ENCODE measurements at places on chromosomes 5 and 9. TPM values are rescaled to one million over a fixed set of nuclear protein-coding genes. Genes with fewer than 3 reads are reported as not detected.

DNA sequence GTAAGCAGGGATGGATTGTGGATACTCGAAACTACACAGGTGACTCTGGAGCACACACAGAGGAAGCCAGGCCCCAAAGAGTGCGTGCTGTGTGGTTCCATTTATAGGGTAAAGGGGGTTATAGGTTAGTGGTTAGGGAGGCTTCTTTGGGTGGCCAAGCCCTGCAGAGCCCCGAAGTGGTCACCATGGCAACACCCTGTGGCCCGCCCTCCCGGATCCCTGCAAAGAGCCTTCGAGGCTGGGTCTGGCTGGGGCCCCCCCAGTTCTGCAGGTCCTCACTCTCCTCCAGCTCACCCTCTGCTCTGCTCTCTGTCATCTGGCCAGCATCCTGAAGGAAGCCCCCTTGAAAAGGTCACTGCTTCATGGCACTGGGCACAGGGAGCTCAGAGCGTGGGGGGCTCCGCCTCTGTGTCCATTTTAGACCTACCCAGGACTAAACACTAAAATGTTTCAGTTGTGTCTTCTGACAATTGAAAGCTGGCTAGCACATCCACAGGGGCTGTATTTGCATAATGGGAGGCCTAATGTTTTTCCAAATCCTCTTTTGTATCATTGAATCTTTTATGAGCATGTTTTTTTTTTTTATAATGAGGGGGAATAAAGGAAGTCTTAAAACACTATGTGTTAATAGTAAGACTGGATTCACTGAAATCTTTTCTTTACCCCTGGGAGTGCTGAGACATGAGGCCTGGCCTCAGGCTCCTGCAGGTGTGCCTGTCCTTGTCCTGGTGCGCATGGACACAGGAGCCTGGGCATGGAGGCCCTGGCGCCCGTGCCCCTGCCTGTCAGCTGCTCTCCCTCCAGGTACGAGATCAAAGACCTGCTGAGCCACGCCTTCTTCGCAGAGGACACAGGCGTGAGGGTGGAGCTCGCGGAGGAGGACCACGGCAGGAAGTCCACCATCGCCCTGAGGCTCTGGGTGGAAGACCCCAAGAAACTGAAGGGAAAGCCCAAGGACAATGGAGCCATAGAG lies 55.3 kb downstream of the WNK2 start:
- no peak overlapping the region for H3K4me3 ChIP-seq
- H3K4me1 ChIP-seq, result no peaks in the 10 kb centered on the region
- peaks cover 94% of the 10 kb centered on the region for H3K36me3 ChIP-seq
- no peak overlapping the region for H3K27ac ChIP-seq

DNA sequence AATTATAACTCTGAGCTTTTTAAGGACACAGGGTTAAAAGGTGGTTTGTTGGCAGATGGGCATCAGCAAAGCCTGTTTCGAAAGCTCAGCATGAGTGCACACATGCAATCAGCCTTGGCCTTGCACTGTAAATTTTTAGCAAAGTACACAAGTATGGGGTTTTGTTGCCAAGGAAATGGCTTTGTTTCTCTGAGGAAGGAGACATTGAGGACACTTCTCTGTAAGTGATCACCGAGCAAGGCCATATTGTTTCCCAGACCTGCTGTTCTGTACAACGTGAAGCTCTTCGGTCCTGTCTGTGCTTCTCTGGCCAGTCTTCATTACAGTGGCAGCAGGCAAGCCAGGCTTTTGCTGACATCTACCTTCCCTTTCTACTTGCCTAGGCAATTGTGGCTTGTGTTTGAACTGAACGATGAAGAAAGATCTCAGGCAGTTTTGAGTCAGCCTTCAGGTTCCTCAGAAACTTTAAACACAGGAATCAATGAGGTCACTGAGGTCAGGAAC lies 27.9 kb upstream of the GLRX start:
- H3K36me3 ChIP-seq, result no peaks in the 10 kb centered on the region
- no peak for DNase-seq
- no peak overlapping the region for H3K27ac ChIP-seq

DNA sequence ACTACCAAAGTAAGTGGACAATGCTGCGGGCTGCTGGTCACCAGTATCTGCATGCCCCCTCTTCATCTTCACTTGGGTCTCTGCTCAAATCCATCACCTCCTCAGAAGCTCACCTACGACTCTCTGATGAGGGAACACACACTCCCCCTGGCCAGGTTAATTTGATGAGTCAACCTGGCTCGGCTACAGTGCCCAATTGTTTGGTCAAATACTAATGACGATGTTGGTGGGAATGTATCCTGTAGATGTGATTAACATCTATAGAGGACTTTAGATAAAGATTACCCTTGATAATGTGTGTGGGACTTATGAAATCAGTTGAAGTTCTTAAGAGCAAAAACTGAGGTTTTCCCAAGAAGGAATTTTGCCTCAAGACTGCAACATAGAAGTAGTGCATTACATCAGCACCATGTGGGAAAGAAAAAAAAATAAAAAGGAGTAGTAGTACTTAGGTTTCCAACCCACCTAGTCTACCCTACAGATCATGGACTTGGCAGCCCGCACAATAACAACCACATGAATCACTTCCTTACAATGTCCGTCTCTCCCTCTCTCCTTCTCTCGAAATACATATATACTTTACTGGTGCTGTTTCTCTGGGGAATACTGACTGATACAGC lies 467.3 kb downstream of the DNAH5 start:
- H3K4me3 ChIP-seq, result no peak overlapping the region
- no peak for DNase-seq
- H3K27ac ChIP-seq, result no peak overlapping the region
- H3K36me3 ChIP-seq, result no peaks in the 10 kb centered on the region
- no peaks in the 10 kb centered on the region for H3K4me1 ChIP-seq

GRCh38 chr9:135414293-135414692 lies 65.3 kb upstream of the PPP1R26 start:
- no peaks in the 10 kb centered on the region for H3K36me3 ChIP-seq
- H3K4me1 ChIP-seq, result no peaks in the 10 kb centered on the region
- DNase-seq, result no peak
- H3K4me3 ChIP-seq, result no peak overlapping the region

DNA sequence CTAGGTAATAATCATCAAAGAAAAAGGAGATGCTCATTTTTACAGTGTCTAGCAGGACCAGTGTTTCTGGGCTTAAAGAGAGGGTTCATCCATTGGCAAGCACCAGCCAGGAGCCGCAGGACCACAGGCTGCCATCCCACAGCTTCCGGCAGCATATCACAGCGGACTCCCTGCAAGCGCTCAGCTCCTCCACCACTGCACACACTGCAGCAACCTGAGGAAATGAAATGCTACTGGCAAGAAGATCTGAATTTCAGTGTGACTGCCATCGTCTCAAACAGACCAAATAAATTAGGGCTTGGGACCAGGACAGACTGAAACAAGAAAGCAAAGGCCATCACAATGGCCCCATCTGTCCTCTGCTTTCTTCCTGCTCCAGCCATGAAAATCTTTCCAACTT lies 114.2 kb downstream of the TTC39B start:
- no peaks in the 10 kb centered on the region for H3K27me3 ChIP-seq
- no peak overlapping the region for H3K27ac ChIP-seq
- no peaks in the 10 kb centered on the region for H3K4me1 ChIP-seq
- no peak overlapping the region for H3K4me3 ChIP-seq

- peaks cover 9% of the 10 kb centered on the region for H3K36me3 ChIP-seq
- H3K4me1 ChIP-seq, result peaks cover 2% of the 10 kb centered on the region
- DNase-seq, result no peak
- H3K27me3 ChIP-seq, result no peaks in the 10 kb centered on the region
These were observed 811 bp upstream of the LRRTM2 start for GRCh38 chr5:138875946-138876345.

- H3K4me3 ChIP-seq, result no peak overlapping the region
- H3K4me1 ChIP-seq, result no peaks in the 10 kb centered on the region
- H3K36me3 ChIP-seq, result no peaks in the 10 kb centered on the region
- DNase-seq, result no peak
- H3K27ac ChIP-seq, result no peak overlapping the region
These were observed 31.0 kb upstream of the ANKRD34B start for GRCh38 chr5:80600943-80601693.

DNA sequence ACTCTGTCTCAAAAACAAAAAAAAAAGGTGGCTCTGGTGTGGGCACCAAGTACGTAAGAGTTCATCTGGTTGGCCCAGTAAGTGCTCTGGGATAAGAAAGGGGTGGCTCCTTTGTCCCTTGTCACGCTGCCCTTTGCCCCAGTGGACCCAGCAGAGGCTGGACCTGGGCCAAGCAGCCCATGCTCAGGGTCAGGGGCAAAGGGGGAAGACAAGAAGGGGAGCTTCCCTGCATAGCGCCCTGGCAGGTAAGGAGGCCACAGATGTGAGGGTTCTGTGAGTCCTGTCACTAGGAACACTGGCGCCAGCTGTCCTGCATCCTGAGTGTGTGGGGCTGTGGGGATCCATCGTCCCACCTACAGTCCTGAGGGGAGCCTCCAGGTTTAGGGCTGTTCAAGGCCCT lies 65.3 kb downstream of the GADD45G start:
- DNase-seq, result peak; percentile 71
- no peak overlapping the region for H3K4me3 ChIP-seq
- no peak overlapping the region for H3K27ac ChIP-seq
- H3K4me1 ChIP-seq, result no peaks in the 10 kb centered on the region
- H3K27me3 ChIP-seq, result no peaks in the 10 kb centered on the region
- no peaks in the 10 kb centered on the region for H3K36me3 ChIP-seq

GRCh38 chr9:70407081-70407503 lies 7.4 kb downstream of the KLF9 start:
- no peaks in the 10 kb centered on the region for H3K36me3 ChIP-seq
- peaks cover 38% of the 10 kb centered on the region for H3K4me1 ChIP-seq
- no peaks in the 10 kb centered on the region for H3K27me3 ChIP-seq

- H3K4me1 ChIP-seq, result no peaks in the 10 kb centered on the region
- no peak for DNase-seq
- H3K27ac ChIP-seq, result no peak overlapping the region
- H3K27me3 ChIP-seq, result no peaks in the 10 kb centered on the region
- H3K4me3 ChIP-seq, result no peak overlapping the region
These were observed 138.0 kb downstream of the PIK3R1 start for GRCh38 chr5:68353605-68354004.

GRCh38 chr5:151075698-151076331 lies 5.0 kb downstream of the TNIP1 start:
- peak; percentile 79 for DNase-seq
- peak overlapping the region; percentile 89 for H3K27ac ChIP-seq
- peaks cover 43% of the 10 kb centered on the region for H3K36me3 ChIP-seq
- H3K4me3 ChIP-seq, result no peak overlapping the region
- no peaks in the 10 kb centered on the region for H3K27me3 ChIP-seq

- no peak overlapping the region for H3K4me3 ChIP-seq
- H3K27me3 ChIP-seq, result no peaks in the 10 kb centered on the region
- no peaks in the 10 kb centered on the region for H3K4me1 ChIP-seq
- H3K27ac ChIP-seq, result no peak overlapping the region
- H3K36me3 ChIP-seq, result no peaks in the 10 kb centered on the region
These were observed 93.3 kb downstream of the SVEP1 start for GRCh38 chr9:110486218-110486617.

- DNase-seq, result no peak
- no peaks in the 10 kb centered on the region for H3K27me3 ChIP-seq
These were observed 252.7 kb upstream of the GRIA1 start for GRCh38 chr5:153237671-153238332.

- H3K4me3 ChIP-seq, result no peak overlapping the region
- H3K27ac ChIP-seq, result no peak overlapping the region
- no peaks in the 10 kb centered on the region for H3K4me1 ChIP-seq
- no peaks in the 10 kb centered on the region for H3K36me3 ChIP-seq
These were observed 86.6 kb downstream of the APBA1 start for GRCh38 chr9:69585571-69585970.

- no peak overlapping the region for H3K27ac ChIP-seq
- H3K27me3 ChIP-seq, result no peaks in the 10 kb centered on the region
- H3K36me3 ChIP-seq, result no peaks in the 10 kb centered on the region
- H3K4me1 ChIP-seq, result no peaks in the 10 kb centered on the region
These were observed 22.3 kb downstream of the FABP6 start for GRCh38 chr5:160251406-160252155.

DNA sequence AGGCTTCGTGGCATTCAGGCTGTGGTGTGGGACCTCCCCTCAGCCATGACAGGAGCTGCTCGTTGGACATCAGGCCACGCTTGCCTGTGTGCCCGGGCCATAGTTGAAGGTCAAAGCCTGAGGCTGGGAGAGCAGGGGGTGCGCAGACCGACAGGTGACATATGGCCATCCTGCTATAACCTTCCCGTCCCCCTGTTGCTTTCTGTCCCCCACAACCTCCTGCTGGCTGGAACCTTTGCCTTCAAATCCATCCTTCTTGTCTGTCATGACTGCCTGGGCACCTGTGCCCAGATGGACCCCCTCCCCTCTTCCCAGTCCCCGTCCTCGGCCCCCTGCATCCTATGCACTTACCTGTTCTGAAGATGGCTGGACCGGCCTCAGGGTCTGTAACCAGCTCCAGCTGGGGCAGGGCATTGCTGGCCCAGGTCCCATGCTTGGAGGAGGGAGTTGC lies 83.2 kb downstream of the WNK2 start:
- H3K36me3 ChIP-seq, result peaks cover 4% of the 10 kb centered on the region
- H3K27ac ChIP-seq, result no peak overlapping the region
- DNase-seq, result no peak
- H3K27me3 ChIP-seq, result no peaks in the 10 kb centered on the region
- peaks cover 2% of the 10 kb centered on the region for H3K4me1 ChIP-seq

GRCh38 chr9:73154722-73155121 lies 3.1 kb downstream of the ANXA1 start:
- no peaks in the 10 kb centered on the region for H3K27me3 ChIP-seq
- no peaks in the 10 kb centered on the region for H3K4me1 ChIP-seq
- DNase-seq, result no peak

DNA sequence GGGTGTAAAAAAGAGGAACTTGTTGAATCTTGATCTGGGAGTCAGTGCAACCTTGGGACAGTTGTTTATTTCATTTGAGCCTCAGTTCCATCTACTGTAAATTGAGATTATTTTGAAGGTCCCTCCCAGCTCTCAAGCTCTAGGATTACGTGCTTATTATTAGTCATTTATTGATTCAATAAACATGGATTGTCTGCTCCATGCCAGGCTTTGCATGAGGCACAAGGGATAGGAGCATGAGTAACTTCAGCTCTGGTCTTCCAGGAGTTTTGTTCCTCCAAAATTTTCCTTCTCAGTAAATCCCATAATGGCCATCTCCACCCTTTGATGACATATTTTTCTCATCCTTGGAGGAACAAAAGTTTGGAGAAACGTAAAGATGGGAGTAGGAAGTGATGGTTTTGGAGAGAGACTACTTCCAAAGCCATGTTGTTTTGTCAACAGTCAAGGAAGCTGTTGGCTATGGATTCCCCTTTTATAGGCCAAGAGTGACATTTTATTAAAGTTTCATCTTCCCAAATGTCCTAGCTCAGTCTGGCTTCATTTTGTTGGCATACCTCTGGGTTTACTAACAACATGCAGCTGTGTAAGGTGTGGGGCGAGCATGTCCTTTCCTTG lies 244.6 kb downstream of the DMRT2 start:
- no peaks in the 10 kb centered on the region for H3K4me1 ChIP-seq
- no peaks in the 10 kb centered on the region for H3K36me3 ChIP-seq
- no peak overlapping the region for H3K27ac ChIP-seq

Gene CSF1R
- polyA plus RNA-seq, result 4.9 TPM

Gene KCNV2
- polyA plus RNA-seq, result 0.18 TPM

Gene DIRAS2
- 0.34 TPM for polyA plus RNA-seq

Gene CDX1
- polyA plus RNA-seq, result 238 TPM

Gene ECM2
- polyA plus RNA-seq, result 2.5 TPM

Gene GHR
- 1.9 TPM for polyA plus RNA-seq

Gene CDC25C
- 0.54 TPM for polyA plus RNA-seq

Gene ADAMTS12
- not detected for polyA plus RNA-seq
